NCI-H1694 (cell line): ENCODE measurements at places on chromosomes 11 and 22.

- DNase-seq = no peak
Measured at GRCh38 chr22:30235687-30236170, 10.8 kb downstream of the LIF start.

- DNase-seq = no peak
Measured at GRCh38 chr11:132062541-132062940, 692.1 kb downstream of the NTM start.

GRCh38 chr11:14015711-14016110 is 53.2 kb downstream of the SPON1 start:
- no peak for DNase-seq

DNA sequence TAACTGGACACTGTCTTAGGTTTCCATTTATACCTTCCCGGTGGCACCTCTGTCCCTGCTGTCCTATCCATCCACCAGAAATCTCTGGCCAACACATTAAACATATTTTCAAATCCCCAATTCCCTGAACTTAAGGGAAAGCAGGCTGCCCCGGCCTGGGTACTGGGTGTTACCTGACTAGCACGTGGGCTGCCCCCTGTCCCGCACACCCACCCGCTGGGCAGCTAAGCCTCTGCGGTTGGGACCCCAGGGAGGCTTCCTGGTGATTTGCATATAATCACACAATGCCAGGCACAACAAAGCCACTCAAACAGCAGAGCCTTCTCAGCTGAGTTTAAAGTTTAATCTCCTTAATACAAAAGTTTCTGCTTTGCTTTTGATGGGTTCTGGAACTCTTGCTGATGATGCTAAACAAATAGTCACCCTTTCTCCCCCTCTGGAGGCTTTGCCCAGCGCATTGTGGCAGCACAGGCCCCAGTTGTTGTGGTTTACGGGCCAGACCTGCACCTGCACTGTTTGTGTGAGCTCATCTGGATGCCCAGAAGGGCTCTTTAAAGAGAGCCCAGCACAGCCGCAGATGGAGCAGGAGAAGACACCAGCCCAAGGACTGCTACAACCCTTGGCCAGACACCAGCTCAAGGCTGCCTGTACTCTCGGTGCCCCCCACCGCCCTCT is 59.9 kb upstream of the POU2AF1 start:
- DNase-seq = no peak
